NCI-H2081 treated with DMSO at 0.1 percent for 48 hours (cell line): ENCODE measurements at places on chromosomes 7 and 10.
A peak's percentile ranks its signal among the peaks of the same experiment; 100 is the strongest.

GRCh38 chr10:123402021-123402420 lies 247.8 kb downstream of the BUB3 start:
- DNase-seq, result no peak

DNA sequence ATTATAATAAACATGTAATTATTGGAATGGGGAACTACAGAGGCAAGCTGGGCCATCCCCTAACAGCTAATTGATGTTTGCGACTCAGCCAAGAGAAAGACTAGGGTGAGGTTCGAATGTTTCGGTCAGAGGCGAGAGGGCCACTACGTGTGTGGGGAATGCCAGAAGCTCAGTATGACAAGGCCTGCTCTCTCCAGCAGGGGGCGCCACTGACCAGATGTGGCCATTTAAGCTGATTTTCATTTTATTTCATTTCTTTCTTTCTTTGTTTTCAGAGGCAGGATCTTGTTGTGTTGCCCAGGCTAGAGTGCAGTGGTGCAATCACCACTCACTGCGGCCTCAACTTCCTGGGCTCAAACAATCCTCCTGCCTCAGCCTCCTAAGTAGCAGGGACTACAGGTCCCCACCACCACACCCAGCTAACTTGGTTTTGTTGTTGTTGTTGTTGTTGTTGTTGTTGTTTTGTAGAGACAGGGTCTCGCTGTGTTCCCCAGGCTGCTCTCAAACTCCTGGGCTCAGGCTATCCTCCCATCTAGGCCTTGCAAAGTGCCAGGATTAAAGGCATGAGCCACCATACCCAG lies 38.1 kb downstream of the TMEM130 start:
- no peak for DNase-seq

DNA sequence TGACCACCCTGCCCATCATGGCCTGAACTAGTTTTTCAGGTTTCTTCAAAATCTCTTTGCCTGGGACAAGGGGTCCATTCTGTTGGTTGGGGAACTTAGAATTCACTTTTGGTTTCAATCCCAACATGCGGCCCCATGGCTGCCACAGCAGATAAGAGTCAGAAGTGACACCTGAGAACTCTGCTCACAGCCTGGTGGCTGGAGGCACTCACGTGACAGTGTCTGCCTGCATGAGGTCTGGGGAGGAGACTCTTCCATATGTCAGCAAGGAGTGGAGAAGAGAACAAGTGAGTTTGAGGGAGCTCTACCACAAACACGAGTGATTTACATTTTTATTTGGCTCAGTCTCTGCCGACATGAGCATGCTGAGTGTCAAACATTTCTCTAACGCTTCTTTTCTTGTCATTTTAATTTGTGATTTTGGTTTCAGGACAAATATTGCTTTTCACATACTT lies 370.4 kb downstream of the TNS3 start:
- no peak for DNase-seq

GRCh38 chr7:98278936-98279335 lies 2.5 kb upstream of the BRI3 start:
- DNase-seq, result peak; percentile 20
